CD4-positive, alpha-beta T cell (primary cell): ENCODE measurements at places on chromosomes 4 and X.

GRCh38 chrX:38102875-38103274 lies 96.5 kb downstream of the SYTL5 start:
- no peak overlapping the region for H3K27ac ChIP-seq
- H3K4me1 ChIP-seq: no peaks in the 10 kb centered on the region

GRCh38 chr4:145279122-145279960 lies 99.0 kb upstream of the OTUD4 start:
- H3K4me1 ChIP-seq: no peaks in the 10 kb centered on the region
- H3K27ac ChIP-seq: no peak overlapping the region

GRCh38 chrX:57417827-57418226 lies 131.3 kb downstream of the FAAH2 start:
- no peak overlapping the region for H3K4me3 ChIP-seq
- H3K36me3 ChIP-seq: peaks cover 3% of the 10 kb centered on the region
- no peak overlapping the region for H3K27ac ChIP-seq
- no peaks in the 10 kb centered on the region for H3K4me1 ChIP-seq
- H3K27me3 ChIP-seq: no peaks in the 10 kb centered on the region

GRCh38 chr4:142840516-142841123 lies 5.5 kb downstream of the INPP4B start:
- no peaks in the 10 kb centered on the region for H3K36me3 ChIP-seq
- DNase-seq: peak; percentile 68
- H3K27ac ChIP-seq: no peak overlapping the region
- H3K4me3 ChIP-seq: no peak overlapping the region
- H3K4me1 ChIP-seq: peaks cover 6% of the 10 kb centered on the region
- peaks cover 6% of the 10 kb centered on the region for H3K27me3 ChIP-seq

GRCh38 chrX:43985511-43985910 lies 12.3 kb upstream of the NDP start:
- no peaks in the 10 kb centered on the region for H3K27me3 ChIP-seq
- H3K4me1 ChIP-seq: no peaks in the 10 kb centered on the region
- no peak for DNase-seq

DNA sequence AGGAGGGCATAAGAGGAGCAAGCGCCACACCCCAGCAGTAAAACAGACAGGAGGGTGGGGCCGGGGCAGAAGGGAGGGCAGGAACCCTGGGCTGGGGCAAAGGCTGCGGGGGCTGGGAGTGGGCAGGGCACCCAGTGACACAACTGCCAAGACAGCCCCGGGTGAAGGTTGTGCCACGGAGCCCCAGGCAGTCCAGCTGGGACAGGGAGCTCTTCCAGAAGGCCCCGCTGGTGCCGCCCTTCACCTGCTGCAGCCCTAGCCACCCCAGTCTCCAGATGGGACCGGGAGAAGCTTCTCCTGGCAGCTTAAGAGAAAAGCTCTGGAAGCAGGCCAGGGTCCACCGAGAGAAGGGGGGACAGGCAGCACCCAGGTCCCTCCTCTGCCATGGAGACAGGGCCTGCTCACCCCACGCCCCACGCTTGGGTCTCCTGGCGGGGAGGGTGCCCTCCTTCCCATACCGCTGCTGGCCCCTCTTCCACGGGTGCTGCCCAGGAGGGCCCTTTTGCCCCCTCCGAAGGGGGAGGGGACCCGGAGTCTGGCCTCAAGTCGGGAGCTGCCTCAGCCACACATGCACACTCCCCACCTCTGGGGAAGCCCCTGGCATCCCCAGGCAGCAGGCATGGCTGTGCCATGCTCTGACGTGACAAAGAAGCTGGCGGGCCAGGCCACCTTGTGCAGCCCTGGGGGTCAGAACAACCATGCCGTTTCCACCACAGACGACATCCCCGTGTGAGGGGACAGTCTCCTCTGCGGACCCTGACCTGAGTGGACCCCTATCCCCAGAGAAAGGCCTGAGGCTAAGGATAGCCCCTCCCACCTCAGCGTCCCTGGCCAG lies 1.5 kb downstream of the DGKQ start:
- H3K27ac ChIP-seq: no peak overlapping the region
- peak overlapping the region; percentile 63 for H3K4me3 ChIP-seq
- no peak for DNase-seq
- H3K27me3 ChIP-seq: no peaks in the 10 kb centered on the region

DNA sequence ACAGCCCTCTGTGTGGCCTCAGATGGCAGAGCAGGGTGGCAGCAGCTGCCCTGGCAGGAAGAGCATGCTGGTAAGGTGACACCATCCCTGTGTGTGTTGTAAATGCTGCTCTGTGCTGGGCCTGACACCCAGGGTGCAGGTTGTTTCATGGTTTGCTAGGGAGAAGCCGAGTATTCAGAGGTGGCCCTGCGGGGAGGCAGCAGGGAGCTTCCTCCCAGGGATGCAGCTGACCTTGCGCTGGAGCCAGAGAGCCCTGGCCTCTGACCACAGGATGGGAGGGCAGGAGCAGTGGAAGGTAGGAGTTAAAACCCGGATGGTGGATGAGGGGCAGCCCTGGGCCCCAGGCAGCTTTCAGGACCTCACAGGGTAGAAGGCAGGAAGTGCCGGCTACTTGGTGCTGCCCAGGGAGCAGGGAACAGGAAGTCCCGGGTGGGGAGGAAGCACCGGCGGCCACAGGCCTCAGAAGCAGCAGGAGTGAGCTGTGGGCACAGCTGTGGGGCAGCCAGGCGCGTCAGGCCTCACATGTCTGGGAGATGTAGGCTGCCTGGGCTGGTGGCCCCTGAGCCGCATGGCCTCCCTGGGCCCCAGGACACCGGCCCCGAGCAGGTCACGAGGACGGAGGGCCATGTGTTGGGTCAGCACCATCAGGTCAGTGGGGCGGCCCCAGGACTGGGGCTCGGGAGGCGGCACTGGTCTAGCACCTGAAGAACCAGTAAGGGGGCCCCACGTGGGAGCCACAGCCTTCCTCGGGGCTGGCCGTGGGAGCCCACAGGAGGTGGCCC lies 19.1 kb downstream of the SH3BP2 start:
- H3K36me3 ChIP-seq: peaks cover 6% of the 10 kb centered on the region
- peak; percentile 35 for DNase-seq
- peaks cover 68% of the 10 kb centered on the region for H3K4me1 ChIP-seq
- peak overlapping the region; percentile 77 for H3K4me3 ChIP-seq

DNA sequence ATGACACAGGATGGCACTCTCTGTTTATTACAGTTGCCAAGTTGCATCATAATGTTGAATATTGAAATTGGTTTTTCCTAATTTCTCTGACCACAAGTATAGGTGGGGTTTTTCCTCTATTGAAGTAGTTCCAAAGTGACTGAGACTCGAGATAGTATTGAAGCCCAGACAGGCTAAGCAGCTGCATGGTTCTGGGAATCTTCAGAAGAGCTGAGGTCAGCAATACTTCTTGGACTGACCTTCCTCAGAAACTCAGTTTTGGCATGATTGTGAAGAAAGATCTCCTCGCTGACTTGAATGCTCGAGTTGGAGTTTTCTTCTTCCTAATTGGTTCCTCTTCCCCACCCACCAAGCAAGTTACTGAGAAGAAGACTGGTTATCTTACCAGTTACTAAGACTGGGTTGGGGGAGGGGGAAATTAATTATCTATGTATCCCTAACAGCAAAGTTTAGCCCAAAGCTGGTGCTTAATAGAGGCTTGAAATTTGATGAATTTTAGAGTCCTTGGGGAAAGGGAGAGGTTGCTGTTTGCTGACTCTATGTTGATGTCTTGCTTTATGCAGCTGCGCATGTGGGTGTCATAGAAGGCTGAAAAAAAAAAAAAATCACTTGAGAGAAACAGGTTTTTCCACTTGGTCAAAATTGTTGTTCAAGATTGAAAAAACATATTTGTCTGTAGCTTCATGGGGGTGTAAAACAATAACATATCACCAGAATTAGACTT lies 91.1 kb downstream of the P2RY10 start:
- no peak overlapping the region for H3K27ac ChIP-seq
- no peak overlapping the region for H3K4me3 ChIP-seq
- no peak for DNase-seq
- no peaks in the 10 kb centered on the region for H3K27me3 ChIP-seq
- peaks cover 3% of the 10 kb centered on the region for H3K4me1 ChIP-seq

- H3K4me3 ChIP-seq: no peak overlapping the region
- H3K27ac ChIP-seq: no peak overlapping the region
- no peaks in the 10 kb centered on the region for H3K27me3 ChIP-seq
- DNase-seq: no peak
Observed at GRCh38 chr4:13302876-13303275, 181.3 kb downstream of the RAB28 start.

- no peak overlapping the region for H3K27ac ChIP-seq
- no peak overlapping the region for H3K4me3 ChIP-seq
- DNase-seq: no peak
- H3K4me1 ChIP-seq: no peaks in the 10 kb centered on the region
- no peaks in the 10 kb centered on the region for H3K27me3 ChIP-seq
Observed at GRCh38 chr4:126058596-126058995, 743.8 kb downstream of the FAT4 start.

GRCh38 chrX:136847874-136848273 lies 32.7 kb downstream of the RBMX start:
- DNase-seq: no peak
- H3K27me3 ChIP-seq: no peaks in the 10 kb centered on the region
- H3K4me1 ChIP-seq: no peaks in the 10 kb centered on the region
- H3K36me3 ChIP-seq: peaks cover 16% of the 10 kb centered on the region
- H3K27ac ChIP-seq: no peak overlapping the region
- H3K4me3 ChIP-seq: no peak overlapping the region

- no peak overlapping the region for H3K4me3 ChIP-seq
- H3K27ac ChIP-seq: no peak overlapping the region
- no peaks in the 10 kb centered on the region for H3K36me3 ChIP-seq
Observed at GRCh38 chrX:111868726-111869638, 7.0 kb upstream of the TRPC5OS start.

DNA sequence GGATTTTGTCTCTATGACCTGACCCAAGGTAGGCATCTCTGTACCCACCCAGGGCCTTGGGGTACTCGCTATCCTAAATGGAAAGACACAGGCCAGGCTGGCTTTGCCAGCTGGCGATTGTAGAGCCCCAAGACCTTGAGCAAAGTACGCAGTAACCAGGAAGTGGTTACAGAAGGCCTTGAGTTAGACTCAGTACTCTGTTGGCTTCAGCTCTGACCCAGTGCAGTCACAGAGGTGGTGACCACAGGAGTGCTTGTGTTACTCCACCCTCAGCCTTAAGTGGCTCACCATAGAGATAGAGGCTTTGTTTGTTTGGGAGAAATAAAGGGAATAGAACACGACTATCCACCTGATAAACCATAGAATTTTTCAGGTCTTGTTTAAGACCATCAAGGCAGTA lies 880.5 kb upstream of the POU3F4 start:
- no peaks in the 10 kb centered on the region for H3K36me3 ChIP-seq
- H3K27me3 ChIP-seq: no peaks in the 10 kb centered on the region
- no peak for DNase-seq
- no peak overlapping the region for H3K4me3 ChIP-seq
- H3K27ac ChIP-seq: no peak overlapping the region
- no peaks in the 10 kb centered on the region for H3K4me1 ChIP-seq

DNA sequence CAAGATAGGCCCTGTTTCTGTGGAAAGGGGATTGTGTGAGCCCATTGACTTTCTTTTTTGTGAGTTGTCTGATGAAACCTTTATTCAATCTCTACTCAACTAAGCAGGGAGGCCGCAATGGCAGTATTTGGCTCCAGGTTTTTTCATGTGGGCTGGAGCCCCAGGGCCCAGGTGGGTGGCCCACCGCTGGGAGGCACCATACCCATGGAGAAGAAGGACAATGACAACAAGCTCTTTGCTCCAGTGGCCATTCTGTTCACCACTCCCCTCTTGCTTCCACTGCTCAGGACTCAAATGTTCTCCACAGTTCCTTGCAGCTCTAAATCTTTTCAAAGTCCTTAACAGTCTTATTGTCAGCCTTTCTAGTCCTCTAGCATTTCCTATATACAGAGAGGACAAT lies 54.1 kb downstream of the HOPX start:
- no peak overlapping the region for H3K4me3 ChIP-seq
- no peaks in the 10 kb centered on the region for H3K36me3 ChIP-seq
- no peak overlapping the region for H3K27ac ChIP-seq
- peaks cover 3% of the 10 kb centered on the region for H3K27me3 ChIP-seq

- no peaks in the 10 kb centered on the region for H3K36me3 ChIP-seq
- H3K4me1 ChIP-seq: no peaks in the 10 kb centered on the region
- H3K27me3 ChIP-seq: no peaks in the 10 kb centered on the region
Observed at GRCh38 chr4:181331214-181331613, 912.0 kb upstream of the TENM3 start.

DNA sequence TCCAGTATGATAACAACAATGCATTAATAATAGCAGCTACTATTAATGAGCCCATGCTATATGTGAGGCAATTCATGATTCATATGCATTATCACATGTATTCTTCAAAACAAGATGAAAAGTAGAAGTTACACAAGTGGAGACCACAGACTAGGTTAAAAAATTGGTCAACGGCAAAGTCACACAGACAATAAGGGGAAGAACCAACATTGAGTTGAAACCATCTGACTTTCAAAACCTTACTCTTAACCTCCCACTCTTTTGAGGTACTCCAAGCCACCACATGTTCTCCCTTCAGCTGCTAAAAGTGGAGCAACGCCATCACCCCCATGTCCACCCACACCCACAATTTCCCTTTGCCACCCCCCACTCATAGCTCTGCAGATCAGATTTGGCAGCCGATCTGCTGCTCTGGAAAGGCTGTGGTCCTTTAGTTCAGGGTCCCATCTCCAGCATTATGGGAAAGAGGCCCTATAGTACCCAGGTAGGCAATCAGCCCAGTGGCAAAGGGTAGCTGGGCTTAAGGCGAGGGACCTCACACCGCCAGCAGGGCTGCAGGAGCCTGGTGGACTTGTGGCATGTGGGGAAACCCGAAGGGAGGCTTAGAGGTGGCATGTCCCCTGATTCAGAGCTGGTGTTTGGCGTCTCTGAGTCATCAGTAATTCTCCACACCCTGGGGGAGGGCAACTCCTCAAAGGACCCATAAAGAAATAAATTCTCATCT lies 33.5 kb upstream of the CYBB start:
- H3K27ac ChIP-seq: no peak overlapping the region
- peaks cover 15% of the 10 kb centered on the region for H3K4me1 ChIP-seq
- H3K36me3 ChIP-seq: no peaks in the 10 kb centered on the region
- no peak for DNase-seq
- no peaks in the 10 kb centered on the region for H3K27me3 ChIP-seq

DNA sequence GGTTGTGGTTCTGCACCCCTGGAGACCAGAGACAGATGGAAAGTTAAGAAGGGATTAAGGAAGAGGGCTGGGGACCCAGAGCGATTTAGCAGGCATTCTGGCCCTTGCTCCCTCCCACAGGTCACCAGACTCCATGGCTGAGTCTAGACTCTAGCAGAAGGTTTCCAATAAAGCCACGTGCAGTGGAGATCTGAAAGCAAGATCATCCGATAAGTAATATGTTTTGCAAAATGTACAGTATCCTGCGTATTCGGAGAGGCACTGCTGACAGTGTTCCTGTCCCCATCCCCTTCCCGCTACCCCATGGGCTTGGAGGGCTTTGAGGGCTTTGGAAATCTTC lies 531 bp upstream of the GPRIN3 start:
- H3K4me3 ChIP-seq: peak overlapping the region; percentile 93
- H3K4me1 ChIP-seq: peaks cover 26% of the 10 kb centered on the region
- no peak overlapping the region for H3K27ac ChIP-seq
- DNase-seq: no peak

- DNase-seq: no peak
- no peaks in the 10 kb centered on the region for H3K36me3 ChIP-seq
- H3K27me3 ChIP-seq: no peaks in the 10 kb centered on the region
- no peak overlapping the region for H3K4me3 ChIP-seq
- H3K4me1 ChIP-seq: no peaks in the 10 kb centered on the region
- H3K27ac ChIP-seq: no peak overlapping the region
Observed at GRCh38 chr4:33200377-33200776, 2480.2 kb downstream of the PCDH7 start.
